Heart right ventricle (tissue), 16 donors: ENCODE measurements at places on chromosomes 16 and 17. TPM values are rescaled to one million over a fixed set of nuclear protein-coding genes. Genes with fewer than 3 reads are reported as not detected.
A peak's percentile ranks its signal among the peaks of the same experiment; 100 is the strongest.

B9D1 gene
- 11.6 TPM for polyA plus RNA-seq

- peak; percentile 69 for DNase-seq
Measured at GRCh38 chr17:40909351-40909750, 24.3 kb upstream of the KRT20 start.

DNA sequence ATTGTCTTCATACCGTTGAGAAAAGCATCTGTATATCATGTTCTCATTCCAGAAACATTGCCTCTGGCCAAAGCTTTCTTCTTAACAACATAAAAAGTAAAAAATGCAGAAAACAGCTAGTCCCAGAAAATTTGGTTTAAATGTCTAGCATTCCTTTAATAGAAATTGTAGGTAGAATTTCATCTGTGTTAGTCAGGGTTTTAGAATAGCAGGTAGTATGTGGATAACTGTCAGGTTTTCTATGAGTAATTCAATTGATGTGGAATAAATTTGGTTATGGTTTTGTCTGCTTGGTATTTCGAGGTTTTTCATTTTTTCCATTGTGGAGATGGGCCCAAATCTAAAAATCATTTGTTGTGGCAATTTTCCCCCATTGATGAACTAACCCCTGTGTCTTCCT is 616.7 kb downstream of the KCNJ2 start:
- no peak for DNase-seq

GRCh38 chr16:63625126-63625525 is 1496.7 kb downstream of the CDH11 start:
- no peak for DNase-seq

TCF25 gene
- 88.3 TPM for polyA plus RNA-seq

GRCh38 chr16:79009896-79010295 is 590.6 kb downstream of the MAF start:
- no peak for DNase-seq

PNMT gene
- 16.8 TPM for polyA plus RNA-seq

DNA sequence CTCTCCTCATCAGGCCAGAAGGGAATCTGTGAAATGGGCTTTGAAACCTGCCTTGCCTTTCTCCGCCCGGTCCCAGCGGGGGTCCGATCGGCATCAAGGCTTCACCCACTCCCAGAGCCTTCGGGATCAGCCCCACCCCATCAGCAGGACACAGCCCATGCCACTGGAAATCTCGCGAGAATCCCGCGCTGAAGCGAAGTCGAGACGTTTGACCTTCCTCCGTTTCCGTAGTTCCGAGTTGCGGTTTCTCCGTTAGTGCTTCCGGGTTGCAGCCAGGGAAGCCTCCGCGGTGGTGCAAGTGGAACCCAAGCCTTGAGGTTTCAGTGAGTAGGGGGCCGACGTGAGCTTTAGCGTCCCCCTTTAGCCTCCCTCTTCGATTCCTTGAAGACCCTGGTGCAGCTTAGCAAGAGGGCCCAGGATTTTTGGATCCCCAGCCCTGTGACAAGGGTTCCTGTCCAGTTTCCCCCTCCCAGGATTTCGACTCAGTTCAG is at the start of gene COASY:
TSS of gene COASY (plus strand) at position 252 of the 491 bp plus-strand sequence. CDS start 475 bp downstream, outside the sequence.
- DNase-seq = peak; percentile 97

SLC13A5 gene
- polyA plus RNA-seq = 0.03 TPM

- no peak for DNase-seq
Measured at GRCh38 chr17:63834431-63835166, 7.1 kb upstream of the FTSJ3 start.

GRCh38 chr16:50335196-50335958 is 33.4 kb downstream of the BRD7 start:
- DNase-seq = no peak

KRT28 gene
- polyA plus RNA-seq = not detected
